SJCRH30 (cell line): ENCODE measurements at places on chromosomes 12 and 14. TPM values are rescaled to one million over a fixed set of nuclear protein-coding genes. Genes with fewer than 3 reads are reported as not detected.
A peak's percentile ranks its signal among the peaks of the same experiment; 100 is the strongest.

DNA sequence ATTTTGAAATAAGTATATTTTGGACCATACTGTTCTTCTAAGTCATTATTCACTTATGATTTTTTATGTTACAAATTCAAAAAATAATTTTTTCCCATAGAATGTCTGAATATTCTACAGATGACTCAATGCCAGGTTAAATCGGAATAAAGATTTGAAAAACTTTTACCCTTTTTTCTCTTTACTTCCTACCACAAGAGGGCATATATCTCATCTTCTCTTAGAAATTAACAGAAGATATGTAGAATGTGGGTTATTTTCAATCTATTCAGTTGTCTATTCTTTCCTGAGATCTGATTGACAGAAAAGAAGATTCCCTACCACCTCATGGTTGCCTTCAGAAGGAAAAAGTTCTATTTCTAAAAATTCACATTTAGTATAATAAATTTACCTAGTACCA is 53.0 kb upstream of the KITLG start:
- no peak for DNase-seq

DNA sequence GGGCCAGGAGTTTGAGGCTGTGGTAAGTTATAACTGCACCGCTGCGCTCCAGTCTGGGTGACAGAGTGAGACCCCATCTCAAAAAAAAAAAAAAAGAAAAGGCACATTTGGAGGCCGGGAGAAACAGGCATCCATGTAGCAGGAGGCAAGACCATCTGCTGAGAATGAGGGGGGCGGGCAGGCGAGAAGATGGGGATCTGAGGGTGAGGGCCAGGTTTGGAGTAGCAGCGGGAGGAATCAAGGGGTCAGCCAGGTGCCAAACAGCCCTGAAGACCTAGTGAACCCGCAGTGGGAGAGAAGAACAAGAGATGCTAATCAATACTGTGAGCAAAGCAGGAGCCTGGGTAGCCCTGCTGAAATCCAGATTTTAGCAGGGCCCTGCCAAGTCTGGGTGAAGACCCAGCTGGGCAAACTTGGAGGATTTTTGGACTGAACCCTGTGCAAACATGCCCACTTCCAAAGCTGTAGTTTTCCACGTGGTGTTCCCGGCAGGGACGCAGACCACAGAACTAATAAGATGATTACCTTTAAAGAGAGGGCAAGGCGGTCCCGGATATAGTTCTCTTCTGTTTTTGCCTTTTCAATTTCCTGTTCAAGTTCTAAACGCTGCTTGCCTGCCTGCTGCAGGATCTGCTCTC is 61.0 kb downstream of the NIN start:
- no peak for DNase-seq

DNA sequence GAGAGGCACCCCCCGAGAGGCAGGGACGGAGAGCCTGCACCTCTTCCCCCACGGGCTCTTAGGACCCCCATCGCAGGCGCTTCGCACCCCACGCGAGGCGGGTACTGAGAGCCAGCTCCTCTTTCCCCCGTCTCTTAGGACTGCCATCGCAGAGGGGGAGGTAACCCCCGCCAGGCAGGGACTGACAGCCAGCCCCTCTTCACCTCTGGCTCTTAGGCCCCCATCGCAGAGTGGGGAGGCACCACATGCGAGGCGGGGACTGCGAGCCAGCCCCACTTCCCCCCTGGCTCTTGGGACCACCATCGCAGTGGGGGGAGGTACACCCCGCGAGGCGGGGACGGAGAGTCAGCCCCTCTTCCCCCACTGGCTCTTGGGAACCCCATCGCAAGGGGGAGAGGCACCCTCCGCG is 46.1 kb downstream of the DDX11 start:
- DNase-seq: no peak

DNA sequence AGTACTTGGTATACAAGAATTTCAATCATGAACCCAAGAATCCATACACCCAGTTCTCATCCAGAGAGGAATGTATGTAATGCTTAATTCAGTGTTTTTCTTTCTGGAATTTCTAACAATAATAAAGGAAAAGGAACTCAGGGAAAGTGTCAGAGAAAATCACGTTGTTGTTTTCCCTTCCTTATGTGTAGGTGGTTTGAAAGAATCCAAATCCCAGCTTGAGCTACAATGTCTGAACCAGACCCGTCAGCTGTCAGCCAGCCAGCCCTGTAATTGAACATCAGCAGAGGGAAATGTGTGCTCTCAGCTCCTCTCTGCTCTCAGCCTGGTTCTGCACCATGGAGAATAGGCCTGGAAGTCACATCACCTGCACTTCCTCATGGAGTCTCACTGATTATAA is 126.5 kb downstream of the TMEM30B start:
- peak; percentile 36 for DNase-seq

DNA sequence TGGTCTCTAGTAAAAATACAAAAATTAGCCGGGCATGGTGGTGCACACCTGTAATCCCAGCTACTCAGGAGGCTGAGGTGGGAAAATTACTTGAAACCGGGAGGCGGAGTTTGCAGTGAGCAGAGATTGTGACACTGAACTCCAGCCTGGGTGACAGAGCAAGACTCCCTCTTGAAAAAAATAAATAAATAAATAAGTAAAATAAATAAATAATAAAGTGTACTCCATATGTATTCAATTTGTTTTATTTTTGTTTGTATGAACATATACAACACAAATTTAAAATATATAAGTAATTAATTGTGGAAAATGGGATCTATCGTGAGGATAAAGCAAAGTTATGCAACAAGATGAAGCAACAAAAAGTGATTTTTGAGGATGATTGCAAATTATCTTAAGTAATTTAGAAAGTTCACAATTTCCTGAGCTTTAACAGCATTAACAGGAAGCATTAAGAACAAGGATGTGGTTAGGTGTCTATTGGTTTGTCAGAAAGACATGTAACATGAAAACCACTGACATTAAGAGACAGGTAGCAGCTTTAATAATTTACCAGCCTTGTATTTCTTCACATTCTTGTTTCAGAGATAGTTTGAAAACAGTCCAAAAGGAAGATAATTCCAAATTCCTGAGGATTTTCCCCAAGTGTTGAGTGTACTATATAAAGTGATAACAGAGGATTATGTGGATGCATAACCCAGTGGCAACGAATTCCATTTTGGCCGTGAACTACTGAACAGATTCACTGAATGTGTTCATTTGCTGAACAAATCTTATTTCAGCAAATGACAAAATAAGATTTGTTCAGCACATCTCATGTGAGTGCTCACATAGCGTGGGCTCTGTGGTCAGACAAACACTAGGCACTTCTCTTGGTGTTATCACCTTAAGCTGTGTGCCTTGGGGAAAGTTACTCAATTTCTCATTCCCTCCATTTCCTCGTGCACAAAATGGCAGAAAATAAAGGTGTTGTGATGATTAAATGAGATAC is 68.6 kb upstream of the RESF1 start:
- no peak for DNase-seq

GRCh38 chr12:122937622-122938091 is 28.6 kb downstream of the ABCB9 start:
- DNase-seq: no peak

GRCh38 chr12:41919526-41920261 is 225.0 kb downstream of the GXYLT1 start:
- no peak for DNase-seq

GRCh38 chr12:77619425-77619824 is 211.3 kb upstream of the NAV3 start:
- no peak for DNase-seq

GRCh38 chr14:72380456-72380855 is 448.2 kb downstream of the RGS6 start:
- DNase-seq: no peak

- no peak for DNase-seq
Measured at GRCh38 chr12:38847247-38847646, 58.1 kb downstream of the CPNE8 start.

DNA sequence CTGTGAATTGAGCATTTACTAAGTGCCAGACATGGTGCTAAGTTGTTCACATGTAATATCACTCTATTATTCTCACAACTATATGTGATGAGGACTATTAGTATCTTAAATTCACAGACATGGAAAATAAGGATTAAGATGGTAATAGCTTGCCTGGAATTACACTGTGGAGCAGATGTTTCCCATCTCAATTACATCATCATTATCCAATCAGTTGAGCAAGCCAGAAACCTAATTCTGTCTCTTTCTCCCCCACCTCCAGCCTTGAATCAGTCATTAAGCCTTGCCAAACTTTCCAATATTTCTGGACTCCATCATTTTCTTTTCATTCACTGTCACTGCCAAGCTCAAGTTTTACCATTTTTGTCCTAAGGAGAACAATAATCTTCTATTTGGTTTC is 287.8 kb upstream of the KITLG start:
- DNase-seq: no peak

- no peak for DNase-seq
Measured at GRCh38 chr12:75814851-75815754, 216.5 kb downstream of the PHLDA1 start.

C1R gene
- 1.5 and 3.4 TPM in 2 replicates for total RNA-seq

FRMD6 gene
- total RNA-seq: 15.5 and 18.7 TPM in 2 replicates

TIMELESS gene
- 32.3 and 36.2 TPM in 2 replicates for total RNA-seq

KRT77 gene
- not detected in 2 replicates for total RNA-seq

ASIC1 gene
- total RNA-seq: 7.5 and 8.9 TPM in 2 replicates

SERPINA9 gene
- total RNA-seq: not detected in 2 replicates

IL31 gene
- total RNA-seq: not detected in 2 replicates

ADCK1 gene
- total RNA-seq: 1.5 TPM in 2 replicates
